ENCODE measurements at places on chromosomes 3 and 15. TPM values are rescaled to one million over a fixed set of nuclear protein-coding genes. Genes with fewer than 3 reads are reported as not detected.

- no peak for DNase-seq
- H3K36me3 ChIP-seq = no peaks in the 10 kb centered on the region
- H3K4me1 ChIP-seq = no peaks in the 10 kb centered on the region
Observed at GRCh38 chr3:108501535-108501934, 8.9 kb downstream of the MYH15 start.

GRCh38 chr15:69357773-69358771 is 56.1 kb upstream of the KIF23 start:
- peak; percentile 78 for DNase-seq
- no peak overlapping the region for H3K4me3 ChIP-seq
- no peaks in the 10 kb centered on the region for H3K36me3 ChIP-seq
- H3K27me3 ChIP-seq = no peaks in the 10 kb centered on the region

DNA sequence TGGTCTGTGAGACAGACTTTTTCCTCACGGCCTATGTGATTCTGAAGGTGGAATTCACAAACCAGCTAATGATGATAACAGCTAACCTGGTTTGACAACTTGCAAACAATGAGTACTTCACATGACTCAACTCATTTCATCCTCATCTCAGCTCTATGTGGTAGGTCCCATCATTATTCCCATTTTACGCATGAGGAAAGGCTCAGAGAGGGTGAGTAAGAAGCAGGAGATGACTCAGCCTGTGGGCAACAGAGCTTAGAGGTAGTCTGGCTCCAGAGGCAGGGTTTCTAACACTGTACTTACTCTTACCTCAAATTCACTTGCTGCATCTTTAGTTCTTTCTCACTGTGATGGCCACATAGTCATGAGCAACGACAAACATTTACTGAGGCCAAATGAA is 25.8 kb upstream of the PSMD6 start:
- DNase-seq = no peak
- H3K27ac ChIP-seq = no peak overlapping the region
- no peak overlapping the region for H3K4me3 ChIP-seq
- no peaks in the 10 kb centered on the region for H3K4me1 ChIP-seq

GRCh38 chr3:101351829-101352228 is 31.5 kb upstream of the IMPG2 start:
- no peak overlapping the region for H3K4me3 ChIP-seq
- H3K36me3 ChIP-seq = peaks cover 45% of the 10 kb centered on the region
- DNase-seq = no peak
- H3K27me3 ChIP-seq = no peaks in the 10 kb centered on the region

- H3K4me3 ChIP-seq = no peak overlapping the region
- H3K27ac ChIP-seq = no peak overlapping the region
- no peaks in the 10 kb centered on the region for H3K4me1 ChIP-seq
- H3K27me3 ChIP-seq = no peaks in the 10 kb centered on the region
- H3K36me3 ChIP-seq = no peaks in the 10 kb centered on the region
- DNase-seq = no peak
Observed at GRCh38 chr15:25707656-25708365, 155.3 kb downstream of the ATP10A start.

DNA sequence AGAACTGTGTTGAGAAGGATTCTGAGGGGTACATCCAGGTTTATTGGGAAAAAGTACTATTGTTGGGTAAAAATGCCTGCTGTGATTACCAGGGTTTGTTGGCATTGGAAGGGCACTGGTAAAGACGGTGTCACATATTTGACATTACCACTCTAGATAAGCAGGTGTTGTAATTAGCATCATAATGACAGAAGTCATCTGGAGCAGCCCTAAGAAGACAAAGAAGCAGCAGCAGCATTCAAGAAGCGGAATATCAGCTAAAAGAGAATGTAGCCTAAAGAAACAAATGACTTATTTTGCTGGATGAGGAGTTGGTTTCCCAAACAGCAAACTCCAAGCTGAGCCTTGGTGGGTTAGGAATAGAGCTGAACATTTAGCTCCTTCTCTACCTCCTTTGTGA is 30.5 kb upstream of the ZFAND6 start:
- peaks cover 6% of the 10 kb centered on the region for H3K4me1 ChIP-seq
- no peaks in the 10 kb centered on the region for H3K27me3 ChIP-seq
- H3K4me3 ChIP-seq = no peak overlapping the region
- no peaks in the 10 kb centered on the region for H3K36me3 ChIP-seq

GRCh38 chr3:139293665-139294023 is 50.2 kb upstream of the MRPS22 start:
- H3K27me3 ChIP-seq = no peaks in the 10 kb centered on the region
- no peaks in the 10 kb centered on the region for H3K36me3 ChIP-seq
- no peak overlapping the region for H3K27ac ChIP-seq
- H3K4me3 ChIP-seq = no peak overlapping the region

DNA sequence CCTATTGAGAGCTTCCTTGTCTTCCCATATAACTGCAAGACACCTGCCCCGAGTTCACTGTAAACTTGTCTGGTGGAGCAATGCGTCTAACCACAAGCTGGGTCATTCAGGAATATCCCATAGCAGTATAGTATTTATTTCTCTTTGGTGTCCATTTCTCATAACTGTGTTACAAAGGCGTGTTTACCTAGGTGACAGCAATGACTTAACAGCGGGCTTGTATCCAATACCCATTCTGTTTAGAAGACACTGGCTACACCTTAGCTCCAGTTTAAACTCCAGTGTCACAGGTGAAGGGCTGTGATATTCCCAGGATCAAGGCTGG is 24.3 kb downstream of the ATP10A start:
- H3K27me3 ChIP-seq = no peaks in the 10 kb centered on the region
- H3K36me3 ChIP-seq = no peaks in the 10 kb centered on the region
- no peaks in the 10 kb centered on the region for H3K4me1 ChIP-seq
- DNase-seq = no peak
- no peak overlapping the region for H3K27ac ChIP-seq

GRCh38 chr3:15007681-15008141 is 57.4 kb downstream of the MRPS25 start:
- H3K4me3 ChIP-seq = no peak overlapping the region
- H3K27me3 ChIP-seq = no peaks in the 10 kb centered on the region
- no peak overlapping the region for H3K27ac ChIP-seq
- peak; percentile 18 for DNase-seq
- H3K36me3 ChIP-seq = peaks cover 77% of the 10 kb centered on the region
- H3K4me1 ChIP-seq = no peaks in the 10 kb centered on the region

GRCh38 chr15:75112278-75112847 is 89.0 kb downstream of the PPCDC start:
- no peak overlapping the region for H3K4me3 ChIP-seq
- H3K36me3 ChIP-seq = no peaks in the 10 kb centered on the region
- H3K27ac ChIP-seq = peak overlapping the region; percentile 35

DNA sequence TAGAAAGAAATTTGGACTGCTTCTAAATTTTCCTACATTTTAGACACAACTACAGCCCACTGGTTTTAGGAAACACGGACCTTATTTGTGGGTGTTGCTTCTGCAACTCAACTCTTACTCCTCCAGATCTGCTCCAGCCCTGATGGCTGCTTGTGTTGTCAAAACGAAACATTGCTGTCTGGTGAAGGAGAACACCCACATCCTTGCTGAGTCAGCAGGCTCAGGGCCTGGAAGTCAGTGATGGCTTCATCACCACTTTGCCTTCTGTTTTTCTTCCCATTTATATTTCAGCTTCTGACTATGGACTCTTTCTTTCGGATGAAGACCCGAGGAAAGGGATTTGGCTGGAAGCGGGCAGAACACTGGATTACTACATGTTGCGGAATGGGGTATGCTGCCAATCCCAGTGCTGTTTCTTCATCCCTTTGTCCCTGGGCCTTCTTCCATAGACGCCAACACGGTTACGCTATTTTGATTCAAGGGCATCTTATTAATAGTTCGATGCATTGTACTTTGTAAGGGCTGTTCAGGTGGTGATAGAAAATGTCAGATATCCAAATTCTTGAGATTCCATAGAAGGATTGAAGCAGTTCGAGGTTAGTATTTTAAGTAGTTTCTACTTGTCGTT is 392.6 kb upstream of the TPM1 start:
- H3K4me3 ChIP-seq = no peak overlapping the region
- no peak for DNase-seq

- H3K27me3 ChIP-seq = no peaks in the 10 kb centered on the region
- no peak overlapping the region for H3K4me3 ChIP-seq
- no peak for DNase-seq
- no peak overlapping the region for H3K27ac ChIP-seq
- no peaks in the 10 kb centered on the region for H3K4me1 ChIP-seq
Observed at GRCh38 chr3:81913886-81914663, 152.6 kb upstream of the GBE1 start.

DNA sequence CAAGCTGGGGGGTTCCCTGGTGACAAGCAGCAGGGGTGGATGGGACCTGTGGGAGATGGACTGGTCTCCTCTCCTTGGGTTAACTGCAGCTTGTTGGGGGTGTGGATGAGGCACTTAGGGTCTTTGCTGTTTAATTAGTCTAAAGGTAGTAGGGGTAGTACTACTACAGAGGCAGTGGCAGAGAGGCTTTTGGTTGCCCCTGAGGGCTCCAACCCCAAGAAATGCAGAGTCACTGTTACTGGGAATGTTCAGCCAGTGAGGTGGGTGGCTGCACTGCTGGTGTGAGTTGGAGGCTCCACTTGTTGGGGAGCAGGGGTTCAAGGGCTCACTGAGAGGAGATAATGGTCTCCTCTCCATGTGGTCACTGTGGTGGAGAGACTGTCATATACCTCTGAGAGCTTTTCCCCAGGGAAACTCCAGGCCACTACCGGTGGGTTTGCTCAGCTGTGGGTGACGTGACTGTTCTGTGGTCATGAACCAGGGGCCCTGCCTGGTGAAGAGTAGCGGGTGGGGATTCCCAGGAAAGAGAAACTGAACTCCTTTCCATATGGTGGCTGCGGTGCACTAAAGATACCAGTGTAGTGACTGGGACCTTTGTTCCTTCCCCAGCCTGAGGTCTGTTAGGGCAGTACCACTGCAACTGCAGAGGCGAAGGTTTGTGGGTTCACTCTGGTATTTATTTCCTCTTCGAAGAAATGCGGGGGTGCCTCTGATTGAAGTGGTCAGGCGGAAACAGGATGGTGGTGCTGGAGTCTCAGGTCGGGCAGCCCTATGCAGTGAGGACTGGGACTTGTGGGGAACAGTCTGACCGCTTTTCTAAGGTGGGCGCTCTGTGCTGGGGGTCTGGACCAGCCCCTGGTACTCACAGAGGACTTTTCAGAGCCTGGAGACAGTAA is 68.9 kb upstream of the TNFSF10 start:
- H3K4me1 ChIP-seq = peaks cover 25% of the 10 kb centered on the region
- H3K27me3 ChIP-seq = no peaks in the 10 kb centered on the region
- no peak overlapping the region for H3K4me3 ChIP-seq
- peak; percentile 57 for DNase-seq

GRCh38 chr3:112463250-112463649 is 36.0 kb downstream of the BTLA start:
- no peak overlapping the region for H3K27ac ChIP-seq
- no peak overlapping the region for H3K4me3 ChIP-seq
- no peaks in the 10 kb centered on the region for H3K27me3 ChIP-seq
- no peaks in the 10 kb centered on the region for H3K36me3 ChIP-seq
- H3K4me1 ChIP-seq = no peaks in the 10 kb centered on the region

The ABHD10 gene
- total RNA-seq = 32.5 TPM

- no peaks in the 10 kb centered on the region for H3K4me1 ChIP-seq
- no peak overlapping the region for H3K4me3 ChIP-seq
- H3K27me3 ChIP-seq = no peaks in the 10 kb centered on the region
Observed at GRCh38 chr3:180802837-180803236, 109.6 kb upstream of the FXR1 start.

The HDC gene
- total RNA-seq = 92.2 TPM

GRCh38 chr3:68985146-68985790 is 28.2 kb downstream of the EOGT start:
- H3K27ac ChIP-seq = no peak overlapping the region
- H3K36me3 ChIP-seq = peaks cover 54% of the 10 kb centered on the region
- no peak overlapping the region for H3K4me3 ChIP-seq
- no peak for DNase-seq

DNA sequence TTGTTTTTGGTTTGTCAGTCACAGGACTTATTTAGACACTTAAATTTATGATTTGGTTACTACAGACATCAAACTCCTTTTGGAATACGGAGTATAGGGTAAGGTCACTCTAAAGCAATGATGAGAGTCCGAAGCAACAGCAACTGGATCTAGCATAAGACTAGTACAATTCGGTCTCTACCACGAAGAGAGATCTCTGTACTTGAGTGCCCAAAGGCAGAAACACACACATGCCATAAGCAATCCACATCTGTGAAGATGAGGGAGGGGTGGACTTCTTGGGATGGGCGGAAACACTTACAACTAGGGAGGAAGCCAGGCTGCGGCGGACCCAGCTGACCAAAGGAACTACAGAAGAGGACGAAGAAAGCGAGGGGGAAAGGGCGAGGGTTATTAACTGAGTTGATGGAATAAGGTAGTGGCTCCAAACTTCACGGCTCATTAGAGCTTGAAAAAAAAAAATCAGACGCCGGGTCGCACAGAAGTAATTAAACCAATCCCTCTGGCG is 595 bp downstream of the DPH6 start:
- H3K4me3 ChIP-seq = peak overlapping the region; percentile 78
- H3K4me1 ChIP-seq = peaks cover 5% of the 10 kb centered on the region
- DNase-seq = peak; percentile 82
- no peaks in the 10 kb centered on the region for H3K27me3 ChIP-seq
- H3K27ac ChIP-seq = peak overlapping the region; percentile 96
- H3K36me3 ChIP-seq = no peaks in the 10 kb centered on the region

The P3H2 gene
- 29.5 TPM for total RNA-seq

The CHRM5 gene
- total RNA-seq = not detected

The IL17RE gene
- 60.1 TPM for total RNA-seq

- no peak overlapping the region for H3K27ac ChIP-seq
- no peaks in the 10 kb centered on the region for H3K36me3 ChIP-seq
- DNase-seq = no peak
- H3K27me3 ChIP-seq = peaks cover 48% of the 10 kb centered on the region
- no peaks in the 10 kb centered on the region for H3K4me1 ChIP-seq
Observed at GRCh38 chr3:139319428-139320402, 24.1 kb upstream of the MRPS22 start.

The NEK10 gene
- total RNA-seq = 14.3 TPM

The CLDN1 gene
- not detected for total RNA-seq

GRCh38 chr15:68612503-68612902 is 33.7 kb downstream of the CORO2B start:
- H3K27me3 ChIP-seq = peaks cover 7% of the 10 kb centered on the region
- no peak for DNase-seq
- no peaks in the 10 kb centered on the region for H3K4me1 ChIP-seq

- H3K4me1 ChIP-seq = peaks cover 100% of the 10 kb centered on the region
- peak overlapping the region; percentile 92 for H3K27ac ChIP-seq
- H3K4me3 ChIP-seq = no peak overlapping the region
- no peaks in the 10 kb centered on the region for H3K36me3 ChIP-seq
Observed at GRCh38 chr15:78069052-78069414, 8.5 kb downstream of the TBC1D2B start.

The LYZL4 gene
- not detected for total RNA-seq

GRCh38 chr15:101654171-101654570 is 2.0 kb upstream of the TM2D3 start:
- H3K4me1 ChIP-seq = peaks cover 29% of the 10 kb centered on the region

GRCh38 chr3:131374741-131375140 is 6.8 kb upstream of the NUDT16 start:
- no peak overlapping the region for H3K4me3 ChIP-seq
- no peak overlapping the region for H3K27ac ChIP-seq
- no peak for DNase-seq
- H3K4me1 ChIP-seq = peaks cover 8% of the 10 kb centered on the region
- H3K36me3 ChIP-seq = peaks cover 52% of the 10 kb centered on the region
- H3K27me3 ChIP-seq = no peaks in the 10 kb centered on the region

The SYNPR gene
- 0.29 TPM for total RNA-seq

All from stomach (tissue), 19 donors.